CD4-positive, alpha-beta T cell treated with Interleukin-17A for 4 hours (primary cell): ENCODE measurements at places on chromosomes 6 and 20.

- no peak for DNase-seq
These were observed 20.5 kb downstream of the GCLC start for GRCh38 chr6:53524455-53524815.

- no peak for DNase-seq
These were observed 56.8 kb downstream of the MYH7B start for GRCh38 chr20:35012227-35013069.

DNA sequence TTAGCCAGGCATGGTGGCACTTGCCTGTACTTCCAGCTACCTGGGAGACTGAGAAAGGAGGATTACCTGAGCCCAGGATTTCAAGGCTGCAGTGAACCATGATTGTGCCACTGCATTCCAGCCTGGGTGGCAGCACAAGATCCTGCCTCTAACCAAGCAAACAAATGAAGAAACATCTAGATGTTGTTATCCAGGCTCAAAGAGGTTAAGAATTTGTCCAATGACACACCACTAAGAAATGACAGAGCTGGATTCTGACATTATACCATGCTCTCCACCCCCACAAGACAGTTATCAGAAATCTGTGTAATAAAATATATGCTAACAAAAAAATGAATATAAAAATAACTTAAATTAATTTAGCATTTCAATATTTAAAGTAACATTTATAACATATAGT, 925.5 kb upstream of the SLC35B3 start:
- DNase-seq = no peak

GRCh38 chr6:19602434-19603013, 234.6 kb upstream of the ID4 start:
- DNase-seq = no peak

DNA sequence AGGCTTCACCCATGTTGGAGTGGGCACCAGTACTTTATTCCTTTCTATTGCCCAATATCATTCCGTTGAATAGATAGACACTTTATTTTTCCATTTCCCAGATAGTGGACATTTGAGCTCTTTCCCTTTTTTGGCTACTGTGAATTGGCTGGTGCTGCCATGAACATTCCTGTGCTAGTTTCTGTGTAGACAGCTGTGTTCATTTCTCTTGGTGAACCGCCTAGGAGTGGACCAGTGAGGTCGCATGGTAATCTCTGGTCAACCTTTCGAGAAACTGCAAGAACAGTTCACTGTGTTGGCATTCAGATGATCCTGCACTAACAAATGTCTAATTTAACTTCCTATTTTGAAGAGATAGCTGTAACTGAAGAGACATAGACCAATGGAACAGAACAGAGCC, 58.6 kb downstream of the RAMACL start:
- no peak for DNase-seq

DNA sequence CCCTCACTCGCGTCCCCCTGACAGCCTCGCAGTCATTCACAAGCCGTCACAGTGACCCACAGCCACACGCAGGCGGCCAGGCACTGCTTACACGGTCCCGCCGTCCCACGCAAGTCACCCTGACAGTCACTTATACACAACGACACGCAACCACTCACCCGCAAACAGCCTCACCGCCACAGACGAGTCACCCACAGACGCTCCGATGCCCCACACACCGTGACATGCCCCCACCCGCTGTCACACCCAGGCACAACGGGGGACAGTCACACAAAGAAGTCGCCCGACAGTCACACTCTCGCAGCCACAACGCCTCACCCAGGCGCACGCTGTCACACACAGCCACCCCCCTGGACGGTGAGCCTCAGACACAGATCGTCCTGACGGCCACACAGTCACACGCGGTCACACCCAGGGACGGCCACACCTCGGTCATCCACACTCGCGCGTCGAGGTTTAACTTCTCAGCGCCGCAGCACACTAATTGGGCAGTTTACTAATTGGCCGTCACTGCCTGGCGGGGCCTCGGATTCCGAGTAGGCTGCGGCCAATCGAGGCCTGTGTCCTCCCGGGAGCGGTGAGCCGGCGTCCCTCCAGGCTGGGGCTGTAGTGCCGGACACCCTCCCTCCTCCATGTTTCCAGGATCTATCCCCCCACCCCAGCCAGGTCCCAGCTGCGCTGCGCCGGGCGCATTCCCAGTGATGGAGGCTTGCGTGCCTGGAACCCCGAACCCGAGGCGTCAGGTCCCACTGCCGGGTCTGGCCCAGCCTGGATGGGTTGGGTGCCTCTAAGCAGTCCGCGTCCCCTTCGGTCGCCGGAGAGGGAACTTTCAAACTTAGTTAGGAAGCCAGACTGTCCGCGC, 790 bp downstream of the TOX2 start:
- DNase-seq = peak; percentile 40

DNA sequence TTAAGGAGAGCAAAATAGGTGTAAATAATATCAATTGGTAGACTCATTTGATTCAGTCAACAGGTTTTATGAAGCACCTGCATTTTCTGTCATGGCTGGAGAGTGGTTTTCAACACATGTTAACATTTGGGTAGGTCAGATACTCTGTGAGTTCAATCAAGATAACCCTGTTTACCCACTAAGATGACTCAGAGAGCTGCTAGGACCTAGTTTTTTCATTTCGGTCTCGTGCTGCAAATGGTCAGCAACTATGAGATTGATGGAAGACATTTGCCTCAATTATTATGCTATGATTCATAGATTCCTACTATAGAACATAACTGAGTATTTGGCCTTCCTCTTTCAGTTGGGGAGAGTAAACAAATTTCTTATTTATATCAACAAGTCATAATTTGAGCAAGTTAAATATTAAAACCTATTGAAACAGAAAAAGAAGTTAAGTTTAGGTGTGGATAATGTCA, 391.4 kb upstream of the CITED2 start:
- DNase-seq = no peak

GRCh38 chr20:6533761-6534479, 233.6 kb upstream of the BMP2 start:
- DNase-seq = no peak

DNA sequence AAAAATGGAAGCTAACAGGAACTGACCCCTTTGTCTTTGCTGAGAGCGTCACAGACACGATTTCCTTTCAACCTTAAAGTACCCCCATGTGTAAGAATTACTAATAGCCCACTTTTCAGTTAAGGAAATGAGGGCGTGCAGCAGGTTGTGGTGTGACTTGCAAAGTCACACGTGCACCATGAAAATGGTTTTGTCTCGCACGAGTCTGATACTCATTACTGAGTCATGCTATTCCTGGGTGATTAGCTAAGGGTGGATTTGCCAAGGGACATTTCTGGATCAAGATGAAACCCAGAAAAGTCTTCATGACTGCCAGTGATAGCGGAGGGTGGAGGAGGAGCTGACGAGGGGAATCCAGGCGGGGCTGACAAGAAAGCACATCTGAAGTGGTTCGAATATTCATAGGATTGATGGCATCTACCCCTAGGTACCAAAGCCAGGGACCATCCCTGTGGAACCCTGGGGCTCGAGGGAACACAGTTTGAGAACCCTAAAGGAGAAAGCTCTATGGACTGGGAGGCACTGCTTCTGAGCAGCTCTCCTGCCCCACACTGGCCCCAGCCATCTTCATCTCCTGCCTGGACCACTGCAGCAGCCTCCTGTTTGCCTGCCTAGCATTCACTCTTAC, 12.1 kb upstream of the NFATC2 start:
- DNase-seq = no peak

- DNase-seq = no peak
These were observed 243.8 kb upstream of the IRAK1BP1 start for GRCh38 chr6:78623554-78623953.

DNA sequence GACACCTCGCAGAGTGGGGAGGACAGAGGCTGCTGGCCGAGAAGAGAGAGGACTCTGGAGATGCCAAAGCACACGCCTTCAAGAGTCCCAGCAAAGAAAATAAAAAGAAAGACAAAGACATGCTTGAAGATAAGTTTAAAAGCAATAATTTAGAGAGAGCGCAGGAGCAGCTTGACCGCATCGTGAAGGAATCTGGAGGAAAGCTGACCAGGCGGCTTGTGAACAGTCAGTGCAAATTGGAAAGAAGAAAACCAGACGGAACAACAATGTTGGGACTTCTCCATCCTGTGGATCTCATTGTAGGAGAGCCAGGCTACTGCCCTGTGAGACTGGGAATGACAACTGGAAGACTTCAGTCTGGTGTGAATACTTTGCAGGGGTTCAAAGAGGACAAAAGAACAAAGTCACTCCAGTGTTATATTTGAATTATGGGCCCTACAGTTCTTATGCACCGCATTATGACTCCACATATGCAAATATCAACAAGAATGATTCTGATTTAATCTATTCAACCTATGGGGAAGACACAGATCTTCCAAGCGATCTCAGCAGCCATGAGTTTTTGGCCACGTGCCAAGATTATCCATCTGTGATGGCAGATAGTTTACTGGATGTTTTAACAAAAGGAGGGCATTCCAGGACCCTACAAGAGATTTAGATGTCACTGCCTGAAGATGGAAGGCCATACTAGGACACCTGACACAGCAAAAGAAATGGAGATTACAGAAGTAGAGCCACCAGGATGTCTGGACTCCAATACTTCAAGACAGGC, 52.2 kb downstream of the REV3L start:
- DNase-seq = no peak

- DNase-seq = no peak
These were observed 52.4 kb downstream of the SYNJ2 start for GRCh38 chr6:158033751-158034702.

DNA sequence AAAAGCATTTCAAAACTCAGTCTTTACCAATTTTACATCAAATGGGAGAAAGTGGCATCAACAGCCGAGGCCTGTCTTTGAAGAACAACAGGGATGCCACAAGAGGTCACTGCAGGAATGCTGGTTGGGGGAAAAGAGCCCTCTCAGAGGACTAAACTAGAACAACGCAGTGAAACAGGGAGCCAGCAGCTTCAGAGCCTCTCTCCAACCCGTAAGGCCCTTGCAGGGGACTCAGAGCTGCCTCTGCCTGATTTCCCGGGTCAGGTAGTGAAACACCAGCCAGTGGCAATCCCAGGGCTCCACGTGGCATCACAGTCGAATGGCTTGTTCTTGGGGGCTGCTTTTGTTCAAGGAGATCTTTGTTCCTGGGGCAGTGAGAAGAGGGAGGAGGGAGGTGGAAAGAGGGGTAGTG, 55.0 kb upstream of the KCNK16 start:
- DNase-seq = no peak

DNA sequence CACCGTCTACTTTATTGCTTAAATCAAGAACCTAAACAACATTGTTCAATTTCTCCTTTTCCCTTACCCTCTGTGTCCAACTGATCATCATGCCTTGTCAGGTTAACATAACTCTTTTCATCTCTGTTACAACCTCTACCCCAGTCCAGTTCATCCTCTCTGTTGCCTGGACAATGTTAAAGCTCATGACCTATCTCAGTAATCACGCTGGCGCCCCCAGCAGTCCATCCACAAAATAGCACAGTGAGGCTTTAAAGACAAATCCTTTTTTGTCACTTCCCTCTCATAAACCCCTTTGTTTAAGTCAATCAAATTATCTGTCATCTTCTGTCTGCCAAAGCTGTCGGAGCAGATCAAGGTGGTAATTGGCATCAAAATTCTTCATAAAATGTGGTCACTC, 140.1 kb downstream of the QKI start:
- DNase-seq = peak; percentile 68

- DNase-seq = no peak
These were observed 188.7 kb downstream of the CDC5L start for GRCh38 chr6:44576132-44576631.

DNA sequence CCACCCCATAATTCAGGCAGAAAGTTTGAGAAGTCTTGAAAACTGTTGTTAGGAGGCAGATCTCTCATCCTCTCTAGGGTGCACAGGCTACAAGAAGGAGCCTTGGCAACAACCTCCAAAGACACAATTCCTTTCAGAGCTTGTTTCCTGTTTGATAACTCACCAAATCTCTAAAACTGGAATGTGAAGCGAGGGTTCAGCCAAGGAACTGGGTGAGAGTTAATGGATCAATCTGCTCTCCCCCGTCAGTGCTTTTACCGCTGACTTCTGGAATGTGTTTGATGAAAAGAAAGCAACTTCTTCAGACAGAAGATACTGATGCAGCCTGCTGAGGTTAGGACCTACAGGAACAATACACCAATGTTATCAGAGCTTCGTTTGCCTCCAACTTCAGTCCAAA, 171.8 kb upstream of the BMP2 start:
- DNase-seq = no peak

GRCh38 chr6:111971181-111971841, 82.6 kb upstream of the CCN6 start:
- no peak for DNase-seq

- DNase-seq = no peak
These were observed 163.2 kb upstream of the BTBD3 start for GRCh38 chr20:11754451-11754850.

DNA sequence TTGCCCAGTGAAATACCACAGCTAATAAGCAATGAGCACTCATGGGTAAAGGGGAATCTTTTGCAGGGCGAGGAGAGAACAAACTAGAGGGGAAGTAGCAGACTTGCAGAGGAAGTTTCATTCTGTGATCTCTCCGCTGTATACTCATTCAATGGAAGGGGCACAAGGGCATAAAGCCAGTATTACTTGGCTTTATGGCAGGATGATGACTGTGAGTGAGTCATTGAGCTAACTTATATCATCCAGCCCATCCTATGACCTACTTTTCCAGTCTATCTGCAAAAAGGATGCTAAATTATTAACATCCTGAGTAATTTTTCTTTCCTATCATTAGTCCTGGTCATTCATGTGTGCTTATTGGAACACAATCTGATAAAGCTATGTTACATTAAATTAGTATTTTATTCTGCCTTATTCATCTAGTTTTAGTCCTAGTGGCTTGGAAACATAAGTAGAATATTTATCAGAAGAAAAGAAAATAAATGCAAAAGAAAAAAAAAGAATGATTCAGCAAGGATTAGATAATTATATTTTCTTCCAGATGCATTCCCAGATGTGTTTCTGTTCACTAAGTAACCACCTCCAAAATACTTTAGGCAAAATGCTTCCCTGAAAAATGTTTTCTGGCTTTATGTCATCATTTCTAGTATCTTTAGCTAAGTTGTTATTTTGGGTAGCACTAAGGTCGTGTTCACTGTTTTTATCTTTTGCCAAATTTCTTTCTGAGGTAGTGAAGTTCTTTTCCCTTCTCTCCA, 471.7 kb downstream of the CDKAL1 start:
- DNase-seq = no peak
